ENCODE measurements at places on chromosomes 3 and 15.

GRCh38 chr3:108053067-108053466, 37.8 kb downstream of the CD47 start:
- no peak for DNase-seq

GRCh38 chr3:104642827-104643226, 723.9 kb upstream of the ALCAM start:
- DNase-seq: no peak

GRCh38 chr15:77118882-77119321, 48.0 kb upstream of the TSPAN3 start:
- DNase-seq: peak; percentile 66

DNA sequence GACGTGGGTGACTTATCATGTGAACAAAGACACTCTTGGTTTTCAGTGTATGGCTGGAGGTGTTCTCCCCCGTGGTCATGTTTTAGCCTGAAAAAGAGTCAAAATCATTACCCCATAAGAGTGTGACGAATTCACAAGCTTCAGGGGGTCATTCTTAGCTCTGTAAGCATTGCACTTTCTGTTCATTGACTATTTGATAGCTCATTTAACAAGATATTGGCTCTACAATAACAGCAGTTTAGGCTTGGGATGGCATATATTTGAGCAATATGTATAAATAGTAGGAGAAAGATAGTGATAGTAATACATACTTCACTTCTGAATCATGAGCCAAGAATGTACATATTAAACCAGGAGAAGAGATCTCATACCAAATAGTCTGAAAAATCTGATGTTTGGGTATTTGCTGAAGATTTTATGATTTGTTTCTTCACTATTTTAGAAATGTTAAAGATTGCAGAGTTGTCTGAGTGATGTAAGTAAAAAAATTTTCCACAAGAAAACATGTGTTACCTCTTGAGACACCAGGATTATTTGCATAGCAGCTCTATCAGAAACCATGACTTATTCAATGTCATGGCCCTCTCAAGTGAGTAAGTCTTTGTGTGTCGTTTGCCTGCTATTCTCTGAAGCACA, 996.0 kb downstream of the OTOL1 start:
- DNase-seq: no peak

GRCh38 chr3:137105277-137105977, 147.6 kb downstream of the IL20RB start:
- DNase-seq: peak; percentile 59

DNA sequence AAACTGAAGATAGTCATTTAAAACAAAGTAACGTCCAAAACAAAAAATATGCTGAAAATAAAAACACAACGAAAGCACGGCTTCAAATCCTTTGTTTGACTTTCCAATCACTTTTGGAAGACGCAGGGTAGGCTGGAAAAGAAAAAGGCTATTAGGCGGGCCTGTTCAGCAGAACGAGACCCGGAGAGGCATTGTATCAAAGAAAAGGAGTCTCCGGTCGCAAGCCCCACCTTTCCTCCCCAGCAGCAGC, 691 bp downstream of the SENP7 start:
- DNase-seq: no peak

GRCh38 chr3:37224879-37225278, 50.5 kb upstream of the LRRFIP2 start:
- DNase-seq: no peak

DNA sequence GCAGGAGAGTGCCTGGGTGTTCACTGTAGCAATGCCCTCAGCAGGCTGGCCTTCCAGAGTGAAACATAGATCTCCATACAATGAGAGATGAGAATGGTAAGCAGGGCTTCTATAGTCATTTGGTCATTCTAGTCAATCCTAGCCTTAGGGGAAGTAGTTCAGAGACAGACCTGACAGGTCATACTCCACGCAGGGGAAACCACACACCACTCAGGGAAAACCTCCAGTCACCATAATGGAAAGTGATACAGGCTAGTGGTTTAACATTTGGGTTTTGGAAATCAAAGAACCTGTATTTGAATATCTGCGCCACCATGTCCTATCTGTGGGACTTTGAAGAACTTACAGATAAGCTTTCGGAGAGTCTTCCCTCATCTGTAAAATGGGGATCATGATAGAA, 425.7 kb upstream of the PPP2R3A start:
- no peak for DNase-seq

- no peak for DNase-seq
Observed at GRCh38 chr3:88628901-88629300, 478.5 kb upstream of the EPHA3 start.

- no peak for DNase-seq
Observed at GRCh38 chr3:27200721-27201489, 168.3 kb downstream of the NEK10 start.

DNA sequence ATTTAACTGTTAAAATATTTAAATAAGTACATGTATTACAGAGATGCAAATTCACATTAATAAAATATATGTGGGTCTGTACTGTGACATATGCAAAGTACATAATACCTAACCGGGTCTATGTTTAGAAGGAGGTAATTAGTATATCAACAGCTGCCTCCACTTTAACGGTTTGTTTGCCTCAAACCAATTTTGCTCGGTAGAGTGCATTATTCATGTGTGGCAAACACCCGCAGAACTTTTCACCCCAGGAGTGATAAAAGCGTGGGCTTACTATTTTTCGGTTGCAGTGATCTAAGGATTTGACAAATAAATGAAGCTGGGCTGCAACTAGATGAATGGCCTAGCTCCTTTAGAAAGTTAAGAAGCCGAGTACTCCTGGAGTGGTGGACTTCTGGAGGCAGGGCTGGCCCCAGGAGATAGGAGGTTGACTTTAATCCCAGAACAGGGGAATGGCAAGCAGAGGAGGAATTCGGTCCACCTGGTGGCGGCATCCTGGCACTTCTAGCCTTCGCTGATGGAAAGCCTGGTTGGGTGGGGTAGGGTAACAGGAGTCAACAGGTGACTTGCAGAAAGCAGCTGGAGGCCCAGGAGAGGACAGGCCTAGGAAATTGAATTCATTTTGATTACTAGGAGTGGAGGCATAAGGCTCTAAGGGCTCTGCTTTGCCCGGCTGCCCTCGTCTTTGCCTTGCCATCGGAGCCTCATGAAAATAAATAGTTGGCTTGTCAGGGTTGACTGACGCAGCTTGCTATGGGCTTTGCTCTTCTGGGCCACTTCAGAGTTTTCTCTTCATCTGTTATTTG, 2.4 kb downstream of the SLCO3A1 start:
- peak; percentile 75 for DNase-seq

- no peak for DNase-seq
Observed at GRCh38 chr15:43184407-43185124, 637 bp upstream of the CCNDBP1 start.

DNA sequence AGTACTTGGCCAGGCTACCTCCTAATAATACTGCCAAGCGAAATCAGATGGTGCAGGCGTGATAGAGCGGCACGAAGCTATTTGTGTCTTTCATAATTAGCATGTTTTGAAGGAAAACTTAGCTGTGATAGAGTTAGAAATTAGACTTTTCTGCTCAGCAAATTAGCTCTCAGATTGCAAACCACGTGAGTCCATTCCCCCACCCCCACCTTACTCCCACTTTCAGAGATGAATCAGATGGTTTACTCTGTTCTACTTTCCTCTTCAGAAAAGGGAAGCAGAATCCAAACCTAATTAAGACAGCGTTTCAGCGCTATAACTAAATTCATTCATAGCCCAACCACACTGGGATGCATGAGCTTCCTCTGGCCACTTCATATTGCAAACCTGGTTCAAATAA, 214.6 kb downstream of the SLCO3A1 start:
- no peak for DNase-seq

DNA sequence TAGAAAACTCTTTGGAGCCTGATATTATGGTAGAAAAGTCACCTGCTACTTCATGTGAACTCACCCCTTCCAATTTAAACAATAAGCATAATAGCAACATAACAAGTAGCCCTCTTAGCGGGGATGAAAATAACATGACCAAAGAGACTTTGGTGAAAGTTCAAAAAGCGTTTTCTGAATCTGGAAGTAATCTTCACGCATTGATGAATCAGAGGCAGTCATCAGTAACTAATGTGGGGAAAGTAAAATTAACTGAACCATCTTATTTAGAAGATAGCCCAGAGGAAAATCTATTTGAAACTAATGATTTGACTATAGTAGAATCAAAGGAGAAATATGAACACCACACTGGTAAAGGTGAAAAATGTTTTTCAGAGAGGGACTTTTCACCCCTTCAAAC, 5.1 kb upstream of the SCG5 start:
- DNase-seq: no peak

DNA sequence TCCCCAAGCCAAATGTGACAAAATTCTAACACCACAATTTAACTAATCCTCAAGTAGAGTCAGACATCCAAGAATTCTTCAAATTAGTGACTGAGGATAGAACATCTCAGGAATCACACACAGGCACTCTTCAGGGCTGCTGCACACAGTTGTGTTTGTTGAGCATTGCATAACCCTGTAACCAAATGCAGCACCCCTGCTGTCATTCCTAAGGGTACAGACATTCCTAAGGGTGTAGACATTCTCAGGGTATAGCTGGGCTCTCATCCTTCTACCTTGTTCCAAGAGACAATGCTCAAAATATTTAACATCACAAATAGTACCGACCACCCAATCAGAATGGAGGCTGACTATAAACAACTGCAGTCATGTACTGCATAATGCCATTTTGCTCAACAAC, 107.1 kb upstream of the UBE2E2 start:
- no peak for DNase-seq

- no peak for DNase-seq
Observed at GRCh38 chr15:45612790-45613415, 21.9 kb upstream of the SQOR start.

- DNase-seq: no peak
Observed at GRCh38 chr15:99481951-99482230, 83.9 kb upstream of the MEF2A start.

GRCh38 chr3:144426366-144426765, 454.7 kb downstream of the DIPK2A start:
- DNase-seq: no peak

DNA sequence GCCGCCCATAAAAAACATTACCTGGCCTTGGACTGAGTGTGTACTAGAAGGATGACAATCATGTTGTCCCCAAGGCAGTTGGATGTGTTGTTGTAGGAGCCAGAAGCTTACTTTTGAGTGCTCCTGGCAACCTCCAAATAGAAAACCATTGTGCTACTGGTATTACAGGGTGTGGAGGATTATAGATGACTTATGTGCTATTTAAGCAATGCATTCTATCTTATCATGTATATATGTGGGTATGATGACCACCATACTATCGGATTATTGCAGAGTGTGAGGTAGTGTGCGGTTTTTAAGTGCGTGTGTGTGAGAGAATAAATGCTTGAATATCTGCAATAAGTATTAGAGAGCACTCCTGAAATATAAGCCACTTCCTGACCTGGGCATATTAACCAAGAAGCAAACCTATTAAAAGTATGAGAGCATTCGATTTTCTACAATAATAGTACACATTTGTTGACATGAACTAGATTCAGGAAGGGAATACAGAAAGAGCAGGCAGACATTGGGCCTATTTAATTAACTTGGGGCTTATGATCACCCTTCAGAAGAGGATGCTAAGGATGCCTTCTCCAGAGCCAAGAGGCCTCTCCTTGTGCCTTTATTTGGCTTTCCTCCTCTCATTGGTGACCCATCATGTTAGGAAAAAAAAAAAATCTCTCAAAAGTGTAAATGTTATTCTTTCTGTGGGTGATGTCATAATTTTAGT, 11.7 kb upstream of the MBNL1 start:
- DNase-seq: no peak

GRCh38 chr3:107124885-107125284, 252.4 kb upstream of the CCDC54 start:
- DNase-seq: no peak

- DNase-seq: peak; percentile 9
Observed at GRCh38 chr3:130692455-130692854, 54.2 kb downstream of the PIK3R4 start.

DNA sequence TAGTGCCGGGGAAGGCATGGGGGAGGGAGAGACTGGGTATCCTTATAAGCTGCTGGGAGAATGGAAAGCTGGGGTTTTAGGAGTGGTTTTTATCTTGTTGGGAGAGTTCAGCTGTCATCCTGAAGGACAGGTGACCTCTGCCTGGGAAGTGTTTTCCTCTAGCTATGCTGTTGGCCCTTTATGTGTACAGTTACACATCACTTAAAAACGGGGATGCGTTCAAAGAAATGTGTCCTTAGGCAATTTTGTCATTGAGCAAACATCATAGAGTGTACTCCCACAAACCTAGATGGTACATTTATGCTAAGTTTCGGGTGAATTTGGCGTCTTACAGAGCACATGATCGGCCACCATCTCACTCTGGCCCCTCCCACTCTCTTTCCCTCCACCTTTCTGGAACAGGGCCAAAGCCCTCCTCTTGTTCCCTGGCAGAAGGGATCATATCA, 164.3 kb upstream of the NUDT16 start:
- no peak for DNase-seq

GRCh38 chr3:63724987-63725386, 72.5 kb downstream of the SNTN start:
- DNase-seq: peak; percentile 32

DNA sequence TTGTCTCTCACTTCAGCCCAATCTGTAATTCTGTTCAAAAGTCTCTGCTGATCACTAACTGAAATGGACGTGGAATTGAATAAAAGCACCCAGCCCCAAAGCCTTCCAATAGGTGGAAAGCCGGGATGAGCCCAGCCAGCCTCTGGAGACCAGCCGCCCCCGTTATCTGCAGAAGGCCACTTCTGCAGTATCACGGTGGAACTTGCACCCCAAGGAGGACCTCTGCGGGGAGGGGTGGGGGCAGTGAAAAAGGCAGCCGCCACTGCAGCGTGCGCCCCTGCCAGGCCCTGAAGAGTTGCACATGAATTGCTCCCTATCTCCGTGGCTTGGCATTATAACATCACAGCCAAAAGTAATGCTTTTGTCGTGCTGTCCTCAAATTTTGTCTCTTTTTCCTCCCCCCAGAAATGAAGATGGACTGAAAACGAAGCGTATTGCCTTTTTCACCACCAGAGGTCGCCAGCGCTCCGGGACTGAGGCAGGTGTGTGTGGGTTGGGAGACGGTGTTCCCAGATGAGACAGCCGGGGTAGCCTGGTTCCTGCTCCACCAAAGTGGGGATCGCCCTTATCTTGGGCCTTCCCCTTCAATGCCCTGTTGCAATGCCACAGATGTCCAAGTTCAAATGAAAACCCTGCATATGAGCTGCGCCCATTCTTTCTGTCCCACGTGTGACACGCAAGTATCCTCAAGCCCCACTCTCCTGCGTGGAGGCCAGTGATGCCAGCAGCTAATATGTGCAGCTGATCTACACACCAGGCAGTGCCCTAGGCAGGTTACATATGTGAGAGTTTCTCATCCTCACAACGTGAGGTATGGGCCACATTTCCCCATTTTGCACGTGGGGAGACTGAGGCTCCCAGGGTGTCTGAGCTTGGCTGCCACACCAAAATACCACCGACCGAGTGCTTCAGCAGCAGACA, 96.0 kb downstream of the LRRK1 start:
- peak; percentile 32 for DNase-seq

All from SW480 (cell line).